ENCODE measurements at places on chromosomes 3 and 15. TPM values are rescaled to one million over a fixed set of nuclear protein-coding genes. Genes with fewer than 3 reads are reported as not detected.

The SLC30A4 gene
- total RNA-seq = 7.3 TPM

The APOD gene
- total RNA-seq = 1.2 TPM

The GPR171 gene
- total RNA-seq = not detected

The TARS3 gene
- 11.4 TPM for total RNA-seq

The NTRK3 gene
- total RNA-seq = not detected

The P2RY1 gene
- 2.5 TPM for total RNA-seq

The ZNF770 gene
- total RNA-seq = 14.2 TPM

The FRMD4B gene
- total RNA-seq = under 0.01 TPM

The BUB1B gene
- total RNA-seq = 1.5 TPM

The NR1I2 gene
- under 0.01 TPM for total RNA-seq

The GPR87 gene
- not detected for total RNA-seq

The CRYGS gene
- 0.94 TPM for total RNA-seq

The FAM43A gene
- total RNA-seq = 15.5 TPM

The RHCG gene
- total RNA-seq = 0.16 TPM

The PFN2 gene
- total RNA-seq = 248 TPM

The MTFMT gene
- 13.4 TPM for total RNA-seq

The SLC12A1 gene
- total RNA-seq = not detected

The IGSF11 gene
- 0.09 TPM for total RNA-seq

The PLSCR2 gene
- 0.32 TPM for total RNA-seq

The HGD gene
- 0.32 TPM for total RNA-seq

The MRAS gene
- 29.1 TPM for total RNA-seq

The ITIH1 gene
- not detected for total RNA-seq

The RASGRF1 gene
- total RNA-seq = under 0.01 TPM

The ANKRD34C gene
- not detected for total RNA-seq

The CMSS1 gene
- 2.4 TPM for total RNA-seq

The PPP1R14D gene
- not detected for total RNA-seq

The ASB14 gene
- total RNA-seq = 0.17 TPM

The ACP3 gene
- 1.4 TPM for total RNA-seq

The ATP2C1 gene
- 186 TPM for total RNA-seq

The AMIGO3 gene
- under 0.01 TPM for total RNA-seq

The LRRIQ4 gene
- total RNA-seq = not detected

The AGBL1 gene
- total RNA-seq = not detected

The B3GALNT1 gene
- 8.3 TPM for total RNA-seq

The C3orf20 gene
- total RNA-seq = not detected

The GHRL gene
- total RNA-seq = not detected

Data from bronchial smooth muscle cell (primary cell).